ENCODE measurements at places on chromosomes 5 and 9.

DNA sequence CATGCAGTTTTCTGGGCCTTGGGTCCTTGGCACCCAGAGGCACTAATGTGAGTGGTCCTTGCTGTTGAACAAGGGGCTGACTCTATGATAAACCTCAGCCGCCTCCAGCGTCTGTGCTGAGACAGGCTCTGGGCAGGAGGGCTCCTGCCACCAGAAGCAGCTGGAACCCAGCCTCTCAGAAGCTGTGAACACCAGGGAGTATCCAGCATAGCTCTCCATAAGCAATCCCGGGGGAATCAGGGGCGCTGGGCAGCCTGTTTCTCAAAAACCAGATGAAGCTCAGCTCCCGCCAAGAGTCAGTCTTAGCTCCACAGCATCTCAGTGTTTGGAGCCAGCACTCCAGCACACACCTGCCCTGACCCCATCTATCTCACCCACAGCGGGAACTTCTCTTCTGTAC is 170.2 kb downstream of the HSPA4 start:
- no peak for DNase-seq

- no peak for DNase-seq
Observed at GRCh38 chr5:3489239-3489843, 106.3 kb upstream of the IRX1 start.

DNA sequence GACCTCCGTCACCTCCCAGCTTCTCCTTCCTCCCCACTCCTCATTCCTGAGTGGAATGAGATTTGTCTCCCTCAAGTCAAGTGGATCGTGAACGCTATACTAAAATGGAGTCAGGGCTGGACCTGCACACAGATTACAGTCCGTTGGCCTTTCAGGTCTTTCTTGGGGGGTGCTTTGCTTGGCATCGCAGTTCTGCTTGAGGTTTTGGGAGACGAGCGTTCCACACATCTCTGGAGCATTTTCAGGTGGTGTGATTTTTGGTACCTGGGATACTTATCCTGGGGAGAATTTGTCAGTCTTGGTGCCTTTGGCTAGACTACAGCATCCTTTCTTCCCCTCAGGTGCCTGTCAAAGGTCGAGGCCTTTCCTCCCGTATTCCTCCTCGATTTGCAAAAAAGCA is 23.8 kb upstream of the POMT1 start:
- DNase-seq = no peak

- DNase-seq = no peak
Observed at GRCh38 chr5:173187054-173187743, 42.9 kb downstream of the BNIP1 start.

- DNase-seq = peak; percentile 70
Observed at GRCh38 chr9:125374443-125375309, 113.0 kb downstream of the GAPVD1 start.

GRCh38 chr5:160174780-160175437 is 54.4 kb upstream of the FABP6 start:
- peak; percentile 37 for DNase-seq

Measured in fibroblast of mammary gland (primary cell).